Stimulated activated CD4-positive, alpha-beta T cell treated with anti-CD3 and anti-CD28 coated beads, TNF-alpha, amount 100 ng/mL, for 1 hour (primary cell): ENCODE measurements at places on chromosomes 1 and 21.

- DNase-seq, result no peak
Observed at GRCh38 chr1:84603941-84604830, 29.9 kb upstream of the CTBS start.

DNA sequence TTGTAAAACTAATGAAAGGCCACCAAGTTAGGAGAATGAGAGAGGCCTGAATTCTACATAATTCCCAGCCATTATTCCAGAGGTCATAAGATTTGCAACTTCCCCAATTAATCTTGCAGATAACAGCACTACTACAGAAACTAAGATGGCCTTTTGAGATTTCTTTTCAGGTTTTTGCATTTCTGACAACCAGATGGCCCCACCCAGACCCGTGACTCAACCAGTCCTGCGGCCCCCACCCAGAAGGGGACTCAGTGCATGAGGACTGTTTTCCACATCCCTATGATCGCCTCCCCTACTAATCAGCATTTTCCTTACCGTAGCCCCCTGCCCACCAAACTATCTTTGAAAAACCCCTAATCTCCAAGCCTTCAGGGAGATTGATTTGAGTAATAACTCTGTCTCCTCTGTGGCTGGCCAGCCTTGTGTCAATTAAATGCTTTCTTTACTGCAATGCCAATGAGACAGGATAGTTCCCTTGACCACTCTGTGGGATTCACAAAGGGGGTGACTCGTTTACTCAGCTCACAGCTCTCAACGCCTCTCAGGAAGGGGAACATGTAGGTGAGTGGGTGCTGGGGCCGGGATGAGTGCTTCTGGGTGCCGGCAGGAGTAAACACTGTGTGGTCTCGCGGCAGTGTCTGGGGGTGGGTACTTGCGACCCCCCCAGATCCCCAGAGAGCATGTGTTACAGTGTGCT lies 10.5 kb upstream of the CNIH3 start:
- no peak for DNase-seq

DNA sequence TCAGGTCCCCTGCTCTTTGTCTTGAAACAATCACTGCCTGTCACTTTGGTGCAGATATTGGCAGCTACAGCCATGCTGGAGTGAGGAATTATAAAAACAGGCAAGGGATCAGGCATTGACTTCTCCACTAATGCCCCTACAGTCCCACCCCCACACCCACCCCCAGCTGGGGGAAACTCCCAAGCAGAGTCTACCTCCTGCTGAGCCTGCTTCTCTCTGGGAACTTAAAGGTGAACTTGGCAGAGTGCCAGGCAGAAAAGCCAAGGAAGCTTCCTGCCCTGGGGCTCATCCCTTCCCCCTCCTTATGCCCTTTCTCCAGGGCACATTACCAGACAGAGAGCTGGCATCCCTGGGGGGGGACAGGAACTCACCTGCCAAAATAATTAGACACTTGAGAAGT lies 6.7 kb downstream of the NCMAP start:
- no peak for DNase-seq

DNA sequence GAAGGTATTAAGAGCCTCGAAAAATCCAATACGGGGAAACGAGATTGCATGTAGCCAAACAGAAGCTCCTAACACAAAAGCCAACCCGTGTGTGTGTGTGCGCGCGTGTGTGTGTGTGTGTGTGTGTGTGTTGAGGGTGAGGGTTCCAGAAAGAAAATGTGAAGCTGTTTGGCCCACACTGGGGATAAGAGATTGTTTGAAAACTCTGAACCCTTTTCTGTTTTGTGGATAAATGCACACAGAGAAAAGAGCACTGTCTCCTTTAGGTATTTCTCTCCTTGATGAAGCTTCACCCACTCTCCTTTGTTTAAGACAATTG lies 1.9 kb downstream of the WLS start:
- no peak for DNase-seq

DNA sequence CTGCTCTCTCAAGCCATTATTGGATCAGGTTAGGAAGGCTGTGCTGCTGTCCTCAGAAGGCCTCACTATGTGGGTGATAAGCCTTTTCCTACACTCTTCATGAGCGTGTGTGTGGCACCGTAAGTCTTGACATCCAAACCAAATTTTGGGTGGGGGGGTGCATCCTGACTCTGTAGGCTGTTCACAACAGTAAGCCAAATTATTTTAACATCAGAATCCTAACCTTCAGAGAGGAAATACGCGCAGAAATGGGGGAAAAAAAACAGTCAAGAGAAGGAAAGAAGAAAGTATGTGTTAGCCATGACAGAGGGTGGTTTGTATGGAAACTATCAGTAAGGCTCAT lies 21.0 kb downstream of the STPG1 start:
- DNase-seq, result no peak

GRCh38 chr1:185445594-185445993 lies 128.6 kb upstream of the IVNS1ABP start:
- no peak for DNase-seq

DNA sequence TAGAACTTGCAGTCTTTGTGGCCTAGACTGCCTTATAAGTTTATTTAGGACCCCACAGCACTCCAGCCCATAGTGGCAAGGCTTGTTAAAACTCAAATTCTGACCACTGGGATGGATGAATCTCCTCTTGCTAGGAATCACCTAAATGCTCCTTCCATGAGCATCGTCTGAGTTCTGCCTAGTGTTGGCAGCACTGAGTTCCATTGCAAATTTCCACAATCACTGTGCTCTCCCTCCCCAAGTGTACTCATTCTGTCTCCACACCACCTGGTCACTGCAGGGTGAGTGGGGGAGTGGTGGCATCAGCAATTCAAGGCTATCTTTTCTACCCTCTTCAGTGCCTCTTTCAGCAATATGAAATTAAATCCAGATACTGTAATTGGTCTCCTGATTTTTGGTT lies 46.7 kb upstream of the PTBP2 start:
- no peak for DNase-seq

DNA sequence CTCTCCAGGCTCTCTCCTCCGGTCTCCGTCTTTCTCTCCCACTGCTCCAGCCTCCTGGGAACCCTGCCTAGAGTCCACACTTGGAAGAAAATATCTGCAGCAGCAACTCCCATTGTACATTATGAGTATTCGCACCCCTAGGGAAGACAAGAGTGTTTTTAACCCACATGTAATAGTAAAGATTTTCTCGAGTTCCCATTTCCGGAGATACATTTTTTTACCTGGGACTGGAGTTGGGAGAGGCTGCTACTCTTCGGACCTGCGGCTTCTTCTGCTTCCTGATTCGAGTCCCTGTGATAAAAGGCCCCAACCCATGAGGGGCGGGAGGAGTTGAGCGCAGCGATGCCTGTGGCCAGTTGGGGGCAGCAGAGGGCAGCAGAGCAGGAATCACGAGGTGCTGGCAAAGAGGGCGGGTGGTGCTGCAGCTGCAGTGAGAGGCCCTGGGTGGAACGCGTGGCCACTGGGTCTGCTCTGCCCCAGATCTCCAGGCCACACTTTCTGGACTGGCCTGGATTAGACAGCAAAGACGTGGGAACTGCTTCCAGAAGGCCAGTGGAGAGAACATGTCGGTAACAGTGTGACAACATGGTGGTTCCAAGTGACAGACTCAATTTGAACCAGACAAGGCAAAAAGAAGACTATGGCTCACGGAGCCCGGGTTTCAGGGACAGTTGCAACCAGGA lies 221.0 kb upstream of the CSF3R start:
- no peak for DNase-seq

GRCh38 chr1:41851589-41851988 lies 67.1 kb downstream of the HIVEP3 start:
- no peak for DNase-seq

GRCh38 chr1:173255214-173255813 lies 48.2 kb upstream of the TNFSF4 start:
- no peak for DNase-seq

DNA sequence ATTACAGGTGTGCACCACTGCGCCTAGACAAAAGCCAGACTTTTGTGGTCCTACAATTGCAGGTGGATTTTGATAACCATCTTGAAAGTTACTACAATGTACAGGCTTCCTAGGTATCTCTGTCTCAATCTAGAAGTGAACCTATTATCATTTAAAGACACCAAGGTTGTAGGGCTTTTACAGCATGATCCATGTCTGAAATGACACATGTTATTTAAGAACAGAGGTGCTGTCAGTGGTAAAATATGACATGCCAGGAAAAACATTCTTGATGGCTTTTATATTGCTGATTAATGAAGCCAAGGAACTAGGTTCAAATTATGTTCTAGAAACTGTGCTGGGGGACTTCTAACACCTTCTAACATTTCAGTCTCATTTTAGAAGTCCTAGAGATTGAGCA lies 253.1 kb downstream of the SDCCAG8 start:
- DNase-seq, result no peak

DNA sequence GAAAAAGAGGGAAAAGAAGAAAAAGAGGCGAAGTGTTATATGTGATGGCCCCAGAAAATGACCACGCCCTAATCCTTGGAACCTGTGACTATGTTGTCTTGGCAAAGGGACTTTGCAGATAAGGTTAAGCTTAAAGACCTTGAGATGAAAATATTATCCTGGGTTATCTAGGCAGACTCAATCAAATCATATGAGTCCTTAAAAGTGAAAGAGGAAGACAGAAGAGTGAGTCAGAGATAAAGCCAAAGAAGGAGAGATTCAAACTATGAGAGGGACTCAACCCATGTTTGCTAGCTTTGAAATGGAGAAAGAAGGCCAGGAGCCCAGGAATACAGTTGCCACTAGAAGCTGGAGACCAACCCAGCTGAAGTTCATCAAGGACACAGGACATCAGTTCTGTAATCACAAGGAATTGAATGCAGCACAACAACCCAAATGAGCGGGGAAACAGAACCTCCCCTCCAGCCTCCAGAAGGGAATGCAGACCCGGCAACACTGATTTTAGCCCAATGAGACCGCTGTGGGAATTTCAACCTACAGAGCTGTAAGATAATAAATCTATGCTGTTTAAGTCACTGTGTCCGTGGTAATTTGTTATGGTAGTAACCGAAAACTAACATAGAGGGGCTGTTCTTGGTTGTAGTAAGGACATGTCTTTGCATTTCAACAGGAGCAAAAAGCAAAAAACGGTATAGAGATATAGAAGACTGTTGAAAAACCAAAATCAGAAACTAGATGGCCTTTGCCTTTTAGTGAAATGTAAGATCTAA lies 4.2 kb upstream of the RGS8 start:
- DNase-seq, result no peak

- DNase-seq, result no peak
Observed at GRCh38 chr1:182752077-182752988, 37.2 kb upstream of the NPL start.

DNA sequence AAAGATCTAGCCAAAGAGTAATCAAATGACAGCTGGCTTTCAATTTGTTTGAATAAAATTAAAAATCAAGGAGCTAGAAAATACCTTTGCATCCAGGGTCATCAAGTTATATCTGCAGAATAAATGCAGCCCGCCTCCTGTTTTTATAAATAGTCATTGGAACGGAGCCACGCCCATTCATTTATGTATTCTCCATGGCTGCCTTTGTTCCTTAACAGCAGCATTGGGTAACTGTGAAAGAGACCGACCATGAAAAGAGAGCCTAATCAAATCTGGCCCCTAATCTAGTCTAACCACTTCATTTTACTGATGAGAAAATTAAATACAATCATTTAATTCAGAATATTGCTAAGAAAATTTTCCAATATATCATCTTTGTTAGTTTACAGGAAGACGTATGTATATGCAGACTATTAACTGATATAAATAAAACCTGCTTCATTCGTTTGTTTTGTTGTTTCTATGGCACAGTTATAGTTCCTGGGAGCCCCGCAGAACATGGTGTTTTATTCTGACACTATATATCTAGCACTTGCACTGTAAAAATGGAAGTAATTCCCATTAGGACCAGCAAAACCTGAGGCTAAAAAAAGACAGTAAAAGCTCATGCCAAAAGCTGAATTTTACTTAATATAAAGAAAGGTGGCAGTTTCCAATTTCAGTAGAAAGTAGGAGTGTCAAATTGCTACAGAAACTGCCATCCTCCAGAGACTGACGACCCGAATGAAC lies 111.8 kb upstream of the PALMD start:
- DNase-seq, result no peak

GRCh38 chr1:22487781-22488180 lies 36.1 kb downstream of the ZBTB40 start:
- DNase-seq, result no peak

DNA sequence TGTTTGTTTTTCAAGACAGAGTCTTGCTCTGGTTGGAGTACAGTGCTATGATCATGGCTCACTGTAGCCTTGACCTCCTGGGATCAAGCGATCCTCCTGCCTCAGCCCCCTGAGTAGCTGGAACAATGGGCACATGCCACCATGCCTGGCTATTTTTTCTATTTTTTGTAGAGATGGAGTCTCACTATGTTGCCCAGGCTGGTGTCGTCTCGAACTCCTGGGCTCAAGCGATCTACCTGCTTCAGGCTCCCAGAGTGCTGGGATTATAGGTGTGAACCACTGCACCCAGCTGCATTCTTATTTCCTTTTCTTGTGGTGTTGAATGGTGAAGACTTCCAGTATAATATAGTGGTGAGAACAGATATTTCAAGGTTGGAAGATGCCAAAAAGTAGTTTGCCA lies 28.0 kb downstream of the B3GALT5 start:
- no peak for DNase-seq

DNA sequence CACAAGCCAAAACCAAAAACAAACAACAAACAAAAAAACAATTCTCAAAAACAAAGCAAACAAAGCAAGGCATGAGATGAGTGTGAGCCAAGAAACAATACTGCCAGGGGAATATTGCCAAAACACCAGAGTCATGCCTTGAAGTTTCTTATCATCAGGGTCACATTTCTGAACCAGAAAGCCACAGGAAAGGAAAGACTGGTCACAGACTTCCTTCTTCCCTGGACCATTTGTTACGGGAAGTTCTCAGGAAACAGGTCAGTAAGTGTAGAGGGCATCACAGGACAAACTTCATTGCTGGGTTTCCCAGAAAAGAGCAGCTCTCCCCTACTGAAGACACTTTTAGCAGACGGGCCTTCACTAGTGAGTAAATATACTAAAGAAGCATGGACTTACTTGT lies 191.2 kb downstream of the GABPA start:
- no peak for DNase-seq

DNA sequence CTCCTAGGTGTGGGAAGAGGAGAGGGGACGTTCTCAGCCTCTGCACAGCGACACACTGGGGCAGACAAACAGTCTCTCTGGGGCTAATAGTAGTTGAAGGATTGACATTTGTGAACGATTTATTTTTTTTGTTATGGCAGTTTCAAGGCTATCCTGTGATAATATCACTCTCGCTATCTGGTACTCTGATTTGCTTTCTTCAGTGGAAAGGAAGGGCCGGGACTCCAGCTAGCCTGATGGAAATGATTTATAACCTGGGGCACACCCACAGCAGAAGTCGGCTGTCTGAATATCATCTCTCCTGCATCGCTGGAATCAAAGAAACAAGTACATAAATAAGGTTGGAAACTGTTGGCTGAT lies 122.7 kb downstream of the KCNN3 start:
- no peak for DNase-seq

- no peak for DNase-seq
Observed at GRCh38 chr1:245528258-245528635, 373.5 kb downstream of the KIF26B start.

GRCh38 chr1:174406421-174406820 lies 41.3 kb upstream of the GPR52 start:
- no peak for DNase-seq

- no peak for DNase-seq
Observed at GRCh38 chr1:84330125-84330984, 28.8 kb downstream of the SAMD13 start.
